Stimulated activated CD8-positive, alpha-beta memory T cell treated with anti-CD3 and anti-CD28 coated beads, Interleukin-15, amount 100 ng/mL, for 4 hours (primary cell): ENCODE measurements at places on chromosomes 2 and 18.

DNA sequence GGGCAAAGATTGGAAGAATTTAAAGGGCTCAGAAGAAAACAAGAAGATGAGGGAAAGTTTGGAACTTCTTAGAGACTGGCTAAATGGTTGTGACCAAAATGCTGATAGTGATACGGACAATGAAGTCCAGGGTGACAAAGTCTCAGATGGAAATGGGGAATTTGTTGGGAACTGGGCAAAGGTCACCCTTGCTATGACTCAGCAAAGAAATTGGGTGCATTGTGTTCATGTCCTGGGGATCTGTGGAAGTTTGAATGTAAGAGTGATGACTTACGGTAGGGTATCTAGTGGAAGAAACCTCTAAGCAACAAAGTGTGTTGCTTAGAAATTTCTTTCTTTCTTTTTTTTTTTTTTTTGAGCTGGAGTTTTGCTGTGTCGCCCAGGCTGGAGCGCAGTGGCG is 6.0 kb upstream of the IL1A start:
- no peak for DNase-seq

GRCh38 chr2:219820767-219821166 is 193.3 kb downstream of the SLC4A3 start:
- DNase-seq, result no peak

GRCh38 chr2:191064590-191064989 is 50.6 kb upstream of the STAT1 start:
- DNase-seq, result no peak

DNA sequence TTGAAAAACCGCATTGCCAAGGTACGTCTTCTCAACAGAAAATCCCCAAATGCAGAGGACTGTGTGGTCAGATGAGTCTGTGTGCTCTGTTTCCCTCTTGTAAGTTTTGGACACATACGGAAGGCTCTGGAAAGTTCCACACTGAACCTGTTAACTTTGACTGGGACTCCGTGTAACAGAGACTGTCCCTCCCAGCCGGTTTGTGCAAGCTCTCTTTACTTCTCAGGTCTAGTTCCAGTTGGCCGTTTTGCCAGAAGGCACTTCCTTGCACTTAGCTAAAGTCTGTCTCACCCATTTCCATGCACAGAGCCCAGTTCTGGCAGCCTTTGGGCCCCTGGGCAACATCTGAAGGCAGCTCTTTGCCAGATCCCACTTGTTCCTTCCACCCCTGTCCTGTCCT is 22.0 kb downstream of the EFHD1 start:
- no peak for DNase-seq

GRCh38 chr2:211396815-211397214 is 840.4 kb downstream of the CPS1 start:
- DNase-seq, result no peak

- DNase-seq, result no peak
These were observed 47.7 kb downstream of the RAPGEF4 start for GRCh38 chr2:172783165-172783898.

DNA sequence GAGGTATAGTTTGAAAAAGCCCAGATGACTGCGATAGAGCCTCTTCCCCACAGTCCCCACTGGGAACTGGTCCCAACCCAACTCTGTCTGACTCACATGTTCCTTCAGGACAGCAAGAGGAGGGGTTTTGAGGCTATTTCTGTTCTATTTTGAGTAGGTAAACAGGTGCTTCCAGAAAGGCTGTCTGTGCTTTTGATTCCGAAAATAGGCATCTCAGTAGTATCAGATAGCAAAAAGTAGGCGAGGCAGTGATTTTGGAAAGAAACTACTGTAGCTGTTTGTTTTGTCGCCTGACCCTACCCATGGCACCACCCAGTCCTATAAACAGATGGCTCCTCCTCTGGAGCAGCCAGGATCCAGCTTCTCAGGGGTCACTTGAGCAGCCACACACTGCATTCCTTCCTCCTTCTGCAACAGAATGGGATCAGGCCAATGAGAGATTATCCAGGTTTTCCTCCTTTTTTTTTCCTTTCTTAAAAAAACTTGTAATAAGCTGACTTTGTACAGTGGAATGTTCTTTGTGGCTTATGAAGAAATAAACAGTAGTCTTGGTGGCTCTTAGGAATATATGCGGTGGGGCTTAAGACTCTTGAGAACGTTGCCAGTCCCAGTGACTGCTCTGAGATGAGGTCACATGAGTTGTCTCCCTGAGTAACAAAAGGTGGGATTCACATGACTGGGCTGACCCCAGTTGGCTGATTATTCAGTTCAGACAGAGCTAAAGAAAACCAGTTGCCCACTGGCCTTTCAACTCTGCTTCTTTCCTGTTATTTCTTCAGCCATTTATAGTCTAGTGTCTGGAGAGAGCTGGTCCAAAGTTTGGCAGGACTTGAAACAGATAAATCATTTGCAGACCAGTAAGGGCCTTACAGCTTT is 98.6 kb downstream of the KCNS3 start:
- DNase-seq, result no peak

GRCh38 chr18:58670404-58671110 is 708 bp upstream of the MALT1 start:
- DNase-seq, result no peak

DNA sequence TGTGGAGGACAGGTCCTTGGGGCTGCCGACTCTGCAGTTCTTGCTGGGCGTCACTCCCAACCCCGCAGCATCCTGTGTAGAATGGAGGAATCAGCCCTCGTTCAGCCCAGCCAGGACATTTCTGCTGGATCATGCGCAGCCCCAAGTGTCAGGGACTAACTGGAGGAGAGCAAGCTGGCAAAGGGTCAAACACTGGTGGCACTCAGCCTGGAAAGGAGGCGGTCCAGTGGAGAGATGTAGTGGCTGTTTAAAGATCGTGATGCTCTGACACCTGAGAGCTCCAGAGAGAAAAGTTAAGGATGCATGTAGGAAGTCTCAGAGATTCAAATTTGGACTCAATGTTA is 63.6 kb upstream of the SH3RF3 start:
- DNase-seq, result no peak

DNA sequence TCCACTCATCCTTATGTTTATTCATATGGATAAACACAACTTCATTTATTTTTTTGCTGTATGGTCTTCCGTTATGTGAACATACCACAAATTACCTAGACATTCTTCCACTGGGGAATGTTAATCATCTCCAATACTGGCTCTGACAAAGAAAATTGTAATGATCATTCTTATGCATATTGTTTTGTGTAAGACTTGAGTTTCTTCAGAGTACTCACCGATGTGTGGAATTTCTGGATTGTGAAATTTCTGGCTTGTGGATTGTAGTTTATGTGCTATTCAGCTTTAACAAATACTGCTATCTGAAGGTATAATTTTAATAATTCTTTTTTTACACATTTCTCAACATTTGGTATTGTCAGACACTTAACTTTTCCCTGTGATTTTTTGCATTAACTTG is 212.2 kb upstream of the THUMPD2 start:
- DNase-seq, result no peak

DNA sequence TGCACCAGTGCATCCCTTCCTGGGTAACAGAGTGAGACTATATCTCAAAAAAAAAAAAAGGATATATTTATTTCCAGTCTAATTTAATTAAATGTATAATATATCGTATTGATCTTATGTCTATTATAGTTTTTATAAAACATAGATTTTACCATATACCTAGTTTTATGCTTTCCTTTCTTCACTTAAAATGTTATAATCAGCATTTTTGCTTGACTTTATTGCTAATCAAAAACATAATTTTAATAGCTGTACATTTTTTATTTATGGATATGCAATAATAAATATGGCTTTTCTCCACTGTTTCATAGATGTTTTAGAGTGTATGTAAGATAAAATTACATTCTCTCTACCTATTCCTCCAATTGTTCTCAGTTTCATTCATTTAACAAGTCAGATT is 958.0 kb downstream of the EPHA4 start:
- DNase-seq, result no peak

- DNase-seq, result no peak
These were observed 24.5 kb upstream of the RAPH1 start for GRCh38 chr2:203559641-203560040.

GRCh38 chr2:234702731-234703225 is 205.9 kb upstream of the ARL4C start:
- DNase-seq, result no peak

DNA sequence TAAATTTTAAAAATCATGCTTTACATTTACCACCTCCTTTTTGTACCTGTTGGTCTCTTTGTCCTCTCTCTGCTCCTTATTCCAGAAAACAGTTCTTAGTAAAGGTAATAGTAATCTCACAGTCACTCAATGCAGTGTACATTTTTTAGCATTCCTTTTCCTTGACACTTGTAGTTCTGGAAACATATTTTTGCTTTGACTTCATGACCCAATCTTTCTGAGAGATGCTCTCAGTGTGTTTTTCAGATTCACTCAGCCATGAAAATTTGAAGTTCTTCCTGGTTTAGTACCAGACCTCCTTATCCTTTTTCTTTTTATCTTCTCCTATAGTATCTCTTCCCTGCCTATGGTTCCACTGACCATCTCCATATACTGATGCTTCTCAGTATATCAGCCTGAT is 747.5 kb upstream of the ZEB2 start:
- DNase-seq, result no peak

GRCh38 chr18:13054336-13054735 is 63.2 kb downstream of the CEP192 start:
- DNase-seq, result no peak
